ENCODE measurements at places on chromosomes 6 and 20.

GRCh38 chr6:156406688-156407087 is 370.5 kb upstream of the ARID1B start:
- DNase-seq, result no peak

DNA sequence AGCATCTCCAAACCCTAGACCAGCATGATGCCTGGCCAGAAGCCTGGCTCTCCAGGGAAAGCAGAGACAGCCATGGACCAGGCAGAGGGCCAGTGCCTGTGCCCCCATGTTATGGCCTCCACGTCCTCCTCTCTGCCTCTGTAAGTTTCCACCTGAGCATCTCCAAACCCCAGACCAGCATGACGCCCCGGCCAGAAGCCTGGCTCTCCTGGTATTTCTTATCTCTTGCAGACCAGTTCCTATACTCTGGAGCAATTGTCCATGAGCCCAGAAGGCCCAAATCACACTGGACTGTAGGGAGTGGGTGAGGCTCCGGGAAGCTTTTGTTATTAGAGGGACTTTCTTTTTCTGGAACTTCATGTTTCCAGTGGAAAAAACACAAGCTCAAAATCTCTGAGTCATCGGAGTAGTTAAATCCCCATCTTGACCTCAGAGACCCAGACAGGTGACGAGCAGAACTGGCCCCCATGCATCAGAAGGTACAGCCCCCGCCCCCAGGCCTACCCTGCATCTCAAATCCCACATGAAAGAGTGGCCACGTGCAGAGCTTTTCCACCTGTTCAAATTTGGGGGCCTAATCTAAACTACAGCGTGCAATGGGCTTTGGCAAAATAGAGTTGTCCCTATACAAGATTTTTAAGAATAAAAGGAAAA is 110.2 kb upstream of the FOXQ1 start:
- no peak for DNase-seq

DNA sequence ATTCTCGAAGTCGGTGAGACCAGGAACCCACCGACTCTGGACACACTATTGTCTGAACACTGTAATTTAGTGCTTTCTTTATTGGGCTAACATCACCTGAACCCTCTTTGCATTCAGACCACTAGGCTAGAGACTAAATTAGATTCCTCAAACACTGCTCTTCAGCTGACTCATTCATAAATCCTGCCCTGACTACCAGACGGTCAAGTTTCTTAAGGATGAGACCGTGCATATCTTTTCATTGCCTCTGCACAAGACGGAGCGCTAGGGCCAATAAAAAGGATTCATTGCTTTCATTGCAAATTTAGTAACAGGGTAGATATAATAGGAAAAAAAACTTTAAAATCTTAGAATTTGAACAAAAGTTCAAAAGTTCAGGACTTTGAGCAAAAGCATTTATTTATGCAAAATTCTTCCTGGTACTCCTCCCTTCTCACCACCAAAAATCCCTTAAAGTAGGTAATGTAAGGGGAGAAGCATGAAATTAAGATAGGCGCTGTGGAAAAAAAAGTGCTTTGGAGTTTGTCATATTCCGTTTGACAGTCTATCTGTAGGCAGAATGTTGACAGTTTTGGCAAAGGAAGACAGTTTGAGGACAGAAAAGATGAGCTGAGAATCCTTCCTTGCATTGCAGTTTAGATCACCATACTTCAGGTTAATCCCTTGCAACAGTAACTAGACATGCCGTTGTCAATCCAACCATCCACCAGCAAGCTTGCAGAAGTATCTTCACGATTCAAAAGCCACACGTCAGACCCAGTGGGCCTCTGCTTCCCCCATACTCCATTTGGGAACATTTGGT is 328.6 kb upstream of the JARID2 start:
- DNase-seq, result peak; percentile 78

DNA sequence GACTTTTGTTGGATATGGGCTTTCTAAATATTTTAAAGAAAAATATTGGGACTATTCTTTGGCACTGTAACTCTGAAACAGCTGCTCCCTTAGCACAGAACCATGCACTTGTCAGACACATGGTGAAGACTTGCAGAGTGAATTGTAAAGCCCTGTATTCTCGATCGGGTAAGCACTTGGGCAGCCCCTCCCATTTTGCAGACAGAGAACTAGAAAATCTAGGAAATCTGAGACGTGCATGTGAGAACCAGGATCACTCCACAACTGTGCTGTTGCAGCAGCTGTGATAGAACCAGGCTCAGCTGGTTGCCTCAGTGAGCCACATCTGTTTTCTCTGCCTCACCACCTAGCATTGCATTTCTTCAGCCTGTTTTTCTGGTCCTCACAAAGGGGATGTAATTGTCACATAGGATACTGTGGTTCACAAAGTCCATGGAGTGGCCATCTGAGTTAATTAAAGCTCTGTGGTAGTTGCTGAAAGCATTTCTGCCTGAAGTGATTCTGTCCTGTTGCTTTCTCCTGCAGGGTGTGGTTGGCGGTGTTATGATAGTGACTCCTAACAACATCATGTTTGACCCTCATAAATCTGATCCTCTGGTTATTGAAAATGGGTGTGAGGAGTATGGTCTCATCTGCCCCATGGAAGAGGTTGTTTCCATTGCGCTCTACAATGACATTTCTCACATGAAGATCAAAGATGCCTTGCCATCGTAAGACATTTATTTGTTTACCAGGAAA is 71.8 kb upstream of the HINT3 start:
- DNase-seq, result no peak

DNA sequence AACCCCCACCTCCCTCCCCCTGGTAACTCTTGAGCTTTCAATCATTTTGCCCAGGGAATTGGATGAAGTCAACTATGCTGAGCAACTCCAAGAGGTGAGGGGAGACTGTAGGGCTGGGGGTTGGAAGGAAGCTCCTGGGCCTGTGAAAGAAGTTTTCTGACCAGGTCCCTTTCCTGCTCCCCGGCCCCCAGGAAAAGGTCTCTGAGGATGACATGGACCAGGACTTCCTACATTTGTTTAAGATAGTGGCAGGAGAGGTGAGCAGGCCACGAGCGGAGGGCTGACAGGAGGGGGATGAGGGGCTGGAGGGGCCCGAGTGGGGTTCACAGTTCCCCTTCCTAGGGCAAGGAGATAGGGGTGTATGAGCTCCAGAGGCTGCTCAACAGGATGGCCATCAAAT is 21.8 kb downstream of the CAPN11 start:
- DNase-seq, result no peak

GRCh38 chr6:136095986-136096385 is 154.1 kb downstream of the MTFR2 start:
- peak; percentile 56 for DNase-seq
